ENCODE measurements at places on chromosomes 1 and 21. TPM values are rescaled to one million over a fixed set of nuclear protein-coding genes. Genes with fewer than 3 reads are reported as not detected.
A peak's percentile ranks its signal among the peaks of the same experiment; 100 is the strongest.

DNA sequence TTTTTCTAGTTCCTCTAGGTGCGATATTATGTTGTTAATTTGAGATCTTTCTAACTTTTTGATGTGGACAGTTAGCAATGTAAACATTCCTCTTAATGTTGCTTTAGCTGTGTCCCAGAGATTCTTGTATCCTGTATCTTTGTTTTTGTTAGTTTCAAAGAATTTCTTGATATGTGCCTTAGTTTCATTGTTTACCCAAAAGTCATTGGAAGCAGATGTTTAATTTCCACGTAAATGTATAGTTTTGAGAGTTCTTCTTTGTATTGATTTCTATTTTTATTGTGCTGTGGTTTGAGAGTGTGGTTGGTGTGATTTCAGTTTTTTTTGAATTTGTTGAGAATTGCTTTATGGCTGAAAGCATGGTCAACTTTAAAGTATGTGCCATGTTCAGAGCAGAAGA is 319.4 kb downstream of the PTBP2 start:
- H3K4me3 ChIP-seq = no peak overlapping the region
- H3K4me1 ChIP-seq = no peaks in the 10 kb centered on the region
- no peaks in the 10 kb centered on the region for H3K27me3 ChIP-seq
- H3K36me3 ChIP-seq = no peaks in the 10 kb centered on the region
- no peak for DNase-seq

DNA sequence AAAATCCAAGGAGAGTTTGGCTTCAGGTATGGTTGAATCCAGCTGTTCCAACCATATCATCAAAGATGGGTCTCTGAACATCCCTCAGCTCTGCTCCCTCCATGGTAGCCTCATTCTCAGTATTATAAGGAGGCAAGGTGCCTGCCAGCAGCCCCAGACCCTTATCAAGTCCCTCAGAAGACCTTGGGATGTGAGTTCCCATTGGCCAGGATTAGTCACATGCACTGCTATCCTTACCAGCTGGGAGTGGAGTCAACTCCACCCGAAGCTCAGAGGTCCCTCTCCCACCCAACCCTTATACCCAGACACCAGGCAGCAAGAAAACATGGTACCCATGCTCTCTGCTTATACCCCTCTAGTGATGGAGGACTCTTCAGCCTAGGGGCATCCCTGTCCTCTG is 153.7 kb upstream of the ZBTB40 start:
- no peak overlapping the region for H3K27ac ChIP-seq
- H3K4me3 ChIP-seq = no peak overlapping the region

DNA sequence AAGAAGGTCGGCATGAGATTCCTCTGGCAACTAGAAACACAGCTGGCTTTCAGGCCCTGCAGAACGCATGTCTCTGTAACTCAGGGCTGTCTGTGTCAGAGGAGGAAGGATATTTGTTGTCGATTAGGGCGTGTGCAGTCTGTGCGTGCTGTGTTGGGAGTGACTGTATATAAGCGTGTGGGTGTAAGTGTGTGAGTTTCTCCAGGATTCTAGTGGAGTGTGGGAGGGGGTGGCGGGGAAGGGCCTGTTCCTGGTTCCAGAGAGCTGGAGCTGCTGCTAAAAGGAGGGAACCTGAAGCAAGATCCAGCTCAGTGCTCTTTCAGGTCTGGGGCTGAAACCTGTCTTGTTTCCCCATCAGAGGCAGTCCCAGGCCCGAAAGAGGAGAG is 74.3 kb downstream of the SLC16A1 start:
- peak; percentile 50 for DNase-seq
- peaks cover 36% of the 10 kb centered on the region for H3K4me1 ChIP-seq
- no peaks in the 10 kb centered on the region for H3K36me3 ChIP-seq
- no peak overlapping the region for H3K4me3 ChIP-seq

DNA sequence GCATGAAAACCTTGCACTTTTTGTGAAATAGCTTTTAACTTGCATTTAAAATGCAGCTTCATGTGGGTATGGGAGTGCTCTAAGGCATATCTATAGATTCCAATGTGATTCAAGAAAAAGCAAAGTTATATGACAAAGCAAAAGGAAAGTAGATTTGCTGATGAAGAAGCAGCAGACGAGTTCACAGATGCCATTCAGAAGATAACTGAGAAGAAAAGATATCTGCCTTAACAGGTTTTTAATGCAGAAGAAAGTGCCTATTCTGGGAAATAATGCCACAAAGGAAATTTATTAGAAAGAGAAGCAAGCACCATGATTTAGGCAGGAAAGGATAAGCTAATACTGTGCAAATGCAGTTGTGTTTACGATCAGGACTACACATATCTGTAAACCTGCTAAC is 68.1 kb downstream of the PHTF1 start:
- no peaks in the 10 kb centered on the region for H3K4me1 ChIP-seq
- H3K36me3 ChIP-seq = no peaks in the 10 kb centered on the region
- no peaks in the 10 kb centered on the region for H3K27me3 ChIP-seq
- no peak overlapping the region for H3K4me3 ChIP-seq
- H3K27ac ChIP-seq = no peak overlapping the region
- DNase-seq = no peak

DNA sequence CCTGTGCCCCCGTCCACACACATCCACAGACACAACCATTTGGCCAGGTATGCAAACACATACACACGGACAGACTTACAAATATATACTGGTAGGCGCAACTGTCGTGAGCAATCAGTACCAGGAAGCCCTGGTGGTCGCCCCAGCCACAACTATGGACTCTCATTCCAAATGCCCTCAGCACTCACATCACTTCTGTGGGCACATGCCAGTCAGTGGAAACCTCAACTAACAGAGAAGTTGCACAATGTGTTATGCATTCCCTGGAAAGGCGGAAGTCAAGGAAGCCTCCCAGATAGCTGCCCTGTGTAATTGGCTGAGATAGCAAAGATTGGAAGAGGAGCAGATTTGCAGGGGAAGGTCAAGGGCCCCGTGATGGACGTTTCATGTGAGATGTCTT is 1.4 kb upstream of the HEYL start:
- no peak overlapping the region for H3K27ac ChIP-seq
- H3K4me1 ChIP-seq = peaks cover 10% of the 10 kb centered on the region
- H3K4me3 ChIP-seq = no peak overlapping the region
- H3K36me3 ChIP-seq = no peaks in the 10 kb centered on the region
- H3K27me3 ChIP-seq = peaks cover 37% of the 10 kb centered on the region
- DNase-seq = no peak

DNA sequence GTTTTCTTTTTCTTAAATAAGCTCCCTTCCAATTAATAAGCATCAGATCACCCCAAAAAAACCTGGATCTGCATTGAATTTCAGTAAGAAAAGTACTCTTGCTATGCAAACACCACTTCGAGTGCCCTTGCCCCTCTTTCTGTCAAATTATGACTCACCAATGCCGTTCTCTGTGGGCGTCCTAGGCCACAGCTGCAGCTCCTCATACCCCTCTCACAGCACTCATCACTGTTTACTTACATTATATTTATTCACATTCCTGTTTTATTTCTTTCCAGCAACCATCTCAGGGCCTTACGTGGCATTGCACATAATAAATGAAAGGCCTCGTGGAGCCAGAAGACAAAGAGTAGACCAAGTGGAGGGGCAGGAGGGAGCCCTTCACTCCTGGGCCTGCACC is 99.1 kb upstream of the CTTNBP2NL start:
- H3K36me3 ChIP-seq = no peaks in the 10 kb centered on the region
- H3K27me3 ChIP-seq = no peaks in the 10 kb centered on the region
- H3K4me1 ChIP-seq = no peaks in the 10 kb centered on the region

DNA sequence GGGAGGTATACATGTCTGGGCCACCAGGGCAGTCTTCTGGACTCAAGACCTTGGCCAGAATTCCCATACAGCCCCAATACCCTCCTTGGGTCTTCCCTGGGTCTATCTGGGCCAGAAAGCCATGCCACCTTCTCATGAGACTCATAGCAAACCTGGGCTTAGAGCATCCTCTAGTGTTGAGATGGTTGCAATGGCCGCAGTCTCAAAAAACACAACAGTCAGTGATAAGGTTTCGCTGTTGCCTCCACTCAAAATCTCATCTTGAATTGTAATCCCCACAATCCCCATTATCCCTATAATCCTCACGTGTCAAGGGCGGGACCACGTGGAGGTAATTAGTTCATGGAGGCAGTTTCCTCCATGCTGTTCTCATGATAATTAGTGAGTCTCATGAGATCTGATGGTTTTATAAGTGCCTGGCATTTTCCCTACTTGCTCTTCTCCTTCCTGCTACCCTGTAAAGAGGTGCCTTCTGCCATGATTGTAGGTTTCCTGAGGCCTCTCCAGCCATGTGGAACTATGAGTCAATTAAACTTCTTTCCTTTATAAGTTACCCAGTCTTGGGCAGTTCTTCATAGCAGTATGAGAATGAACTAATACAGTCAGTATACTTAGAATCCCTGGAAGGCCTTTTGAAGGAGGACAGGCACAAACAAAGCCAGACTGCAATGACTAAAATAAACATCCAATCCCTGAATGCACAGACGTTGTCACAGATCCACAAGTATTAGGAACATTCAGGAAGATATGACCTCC is 77.0 kb downstream of the CTH start:
- H3K36me3 ChIP-seq = no peaks in the 10 kb centered on the region
- no peak overlapping the region for H3K4me3 ChIP-seq
- DNase-seq = peak; percentile 14

DNA sequence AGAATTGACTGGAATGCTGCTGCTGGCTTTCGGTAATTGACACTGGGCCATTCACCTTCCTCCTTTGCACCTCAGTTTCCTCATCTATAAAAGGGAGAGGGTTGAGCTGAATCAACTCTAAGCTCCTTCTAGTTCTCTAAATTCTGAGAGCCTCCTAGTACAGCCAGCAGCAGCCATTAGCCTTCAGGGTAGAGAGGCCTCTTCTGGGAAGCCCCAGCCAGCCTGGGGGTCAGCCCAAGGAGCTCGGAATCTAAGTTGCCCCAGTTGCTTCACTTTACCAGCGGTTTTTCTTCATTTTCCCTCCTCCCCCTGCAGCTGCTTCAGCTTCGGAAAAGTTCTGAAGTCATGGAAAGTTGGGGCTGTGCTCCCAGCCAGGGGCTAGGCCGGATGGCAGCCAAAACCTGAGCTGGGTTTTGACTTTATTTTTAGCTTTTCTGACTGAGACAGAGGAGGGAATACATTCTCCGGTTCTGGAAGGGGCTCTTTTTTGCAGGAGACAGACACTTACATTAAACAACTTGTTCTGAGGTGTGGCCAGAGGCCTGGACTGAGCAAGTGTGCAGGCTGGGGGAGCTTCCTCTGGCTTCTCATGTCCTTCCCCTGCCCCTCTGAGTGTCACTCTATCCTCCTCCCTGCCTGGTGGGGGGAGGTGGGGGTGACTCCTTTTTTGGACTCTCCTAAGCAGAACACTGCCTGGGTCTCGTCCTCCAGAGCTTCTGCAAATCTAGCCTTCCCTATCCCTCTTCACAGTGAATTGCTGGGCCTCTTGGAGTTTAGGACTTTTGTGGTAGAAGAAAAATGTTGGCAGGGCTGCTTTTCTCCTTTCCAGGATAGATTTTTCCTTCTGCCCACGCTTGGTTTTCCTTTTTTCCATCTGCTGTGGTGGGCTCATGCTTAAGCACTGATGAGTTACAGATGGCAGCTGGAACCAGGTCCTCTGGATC is 14.4 kb downstream of the LMNA start:
- H3K36me3 ChIP-seq = peaks cover 29% of the 10 kb centered on the region
- peaks cover 68% of the 10 kb centered on the region for H3K4me1 ChIP-seq
- H3K4me3 ChIP-seq = no peak overlapping the region
- no peaks in the 10 kb centered on the region for H3K27me3 ChIP-seq
- peak; percentile 40 for DNase-seq
- H3K27ac ChIP-seq = peak overlapping the region; percentile 96

GRCh38 chr1:27132147-27132546 is 22.8 kb downstream of the SLC9A1 start:
- H3K4me3 ChIP-seq = no peak overlapping the region
- DNase-seq = no peak
- H3K27me3 ChIP-seq = no peaks in the 10 kb centered on the region

DNA sequence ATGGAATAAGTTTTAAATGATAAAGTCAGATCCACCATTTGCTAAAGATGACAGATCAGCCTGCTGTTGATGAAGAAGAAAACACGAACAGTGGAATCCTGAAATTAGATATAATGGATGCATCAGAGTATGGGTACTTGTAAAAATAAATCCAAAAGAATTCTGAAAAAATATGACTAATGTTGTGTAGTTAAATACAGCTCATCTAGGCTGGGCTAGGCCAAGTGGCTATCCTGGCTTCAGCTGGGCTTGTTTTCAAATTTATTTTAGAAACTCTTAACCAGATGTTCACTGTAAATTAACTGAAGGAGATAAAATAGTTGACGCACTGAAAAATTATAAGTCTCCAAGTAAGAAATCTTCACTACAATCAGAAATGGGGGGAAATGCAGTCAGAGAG is 7.4 kb upstream of the RGS2 start:
- DNase-seq = no peak
- H3K27me3 ChIP-seq = no peaks in the 10 kb centered on the region
- H3K27ac ChIP-seq = no peak overlapping the region
- no peaks in the 10 kb centered on the region for H3K36me3 ChIP-seq

DNA sequence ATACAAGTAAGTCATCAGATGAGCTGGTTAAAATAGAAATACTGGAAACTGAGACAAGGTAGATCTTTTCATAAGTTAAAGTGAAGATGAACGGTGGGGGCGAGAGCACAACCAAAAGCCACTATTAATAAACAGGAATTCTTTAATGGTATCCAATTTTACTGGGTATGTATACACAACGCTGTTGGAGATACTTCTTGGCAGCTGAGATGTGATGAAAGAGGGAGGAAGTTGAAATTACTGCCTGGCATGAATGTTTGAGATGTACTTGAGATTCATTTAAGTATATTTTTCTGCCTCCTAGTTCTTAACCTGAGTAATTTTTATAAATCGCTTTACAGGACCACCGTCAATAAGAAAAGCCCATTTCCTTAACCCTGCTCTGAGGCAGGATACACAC is 110.0 kb upstream of the ZRANB2 start:
- no peak overlapping the region for H3K4me3 ChIP-seq
- no peaks in the 10 kb centered on the region for H3K36me3 ChIP-seq
- H3K27me3 ChIP-seq = no peaks in the 10 kb centered on the region

GRCh38 chr1:105027838-105028471 is 1278.3 kb downstream of the AMY1C start:
- H3K4me3 ChIP-seq = no peak overlapping the region
- H3K27ac ChIP-seq = no peak overlapping the region
- H3K36me3 ChIP-seq = no peaks in the 10 kb centered on the region
- H3K4me1 ChIP-seq = no peaks in the 10 kb centered on the region
- DNase-seq = no peak

DNA sequence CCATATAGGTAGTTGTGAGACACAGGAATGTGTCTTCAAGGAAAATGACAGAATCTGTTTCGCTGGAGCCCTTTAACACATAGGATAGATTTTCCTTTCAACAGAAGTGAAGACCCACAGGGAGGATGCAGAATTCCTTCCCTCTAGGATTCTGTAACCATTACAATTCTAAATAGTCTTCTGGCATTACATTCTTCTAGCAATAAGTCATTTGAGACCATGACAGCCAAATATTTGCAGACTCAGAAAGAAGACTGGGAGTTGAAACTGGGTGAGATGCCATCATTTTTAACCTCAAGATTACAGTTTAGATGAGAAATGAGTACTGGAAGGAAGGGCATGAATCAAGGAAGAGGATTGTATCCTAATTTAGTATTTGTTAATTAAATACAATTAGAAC is 61.6 kb downstream of the ZBTB18 start:
- DNase-seq = no peak
- no peaks in the 10 kb centered on the region for H3K4me1 ChIP-seq
- H3K27me3 ChIP-seq = peaks cover under 1% of the 10 kb centered on the region
- H3K36me3 ChIP-seq = no peaks in the 10 kb centered on the region

GRCh38 chr1:203692565-203693470 is 66.2 kb downstream of the ATP2B4 start:
- DNase-seq = peak; percentile 75
- peaks cover 61% of the 10 kb centered on the region for H3K4me1 ChIP-seq
- H3K4me3 ChIP-seq = no peak overlapping the region
- no peaks in the 10 kb centered on the region for H3K27me3 ChIP-seq

The SPRR2E gene
- not detected for total RNA-seq

The COL11A1 gene
- total RNA-seq = not detected

The MNDA gene
- total RNA-seq = 1.4 TPM

The KRTAP7-1 gene
- total RNA-seq = not detected
